Cortex of kidney (tissue), 1 donor: ENCODE measurements at places on chromosomes 2 and 18.

- no peak for DNase-seq
Observed at GRCh38 chr2:185796758-185797157, 58.2 kb downstream of the FSIP2 start.

DNA sequence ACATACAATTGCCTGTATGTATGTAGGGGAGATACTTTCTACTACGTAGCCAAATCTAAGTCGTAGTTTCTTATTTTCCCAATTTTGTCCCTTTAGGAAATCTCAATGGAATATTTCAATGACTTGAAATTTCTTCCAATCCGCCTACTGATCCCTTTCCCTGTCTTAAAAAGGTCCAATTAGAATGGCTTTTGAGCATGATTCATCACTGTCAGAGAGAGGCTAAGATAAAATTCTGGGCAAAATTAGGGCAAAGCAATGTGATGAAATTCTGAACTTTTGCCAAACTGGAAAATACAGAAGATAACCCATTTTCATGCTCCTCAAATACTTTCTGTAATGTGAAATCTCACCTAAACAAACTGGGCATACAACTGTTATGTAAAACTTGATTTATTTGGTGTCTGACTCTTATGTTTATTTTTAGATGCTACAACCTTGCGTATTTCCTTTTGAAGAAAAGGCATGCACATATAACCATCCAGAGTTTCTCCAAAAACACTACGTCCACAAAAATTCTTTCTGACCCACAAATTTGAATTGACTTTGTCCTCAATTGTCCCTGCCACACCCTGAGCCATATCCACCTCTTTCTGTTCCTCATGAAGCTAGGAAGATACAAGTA lies 147.1 kb downstream of the IKZF2 start:
- DNase-seq, result no peak

DNA sequence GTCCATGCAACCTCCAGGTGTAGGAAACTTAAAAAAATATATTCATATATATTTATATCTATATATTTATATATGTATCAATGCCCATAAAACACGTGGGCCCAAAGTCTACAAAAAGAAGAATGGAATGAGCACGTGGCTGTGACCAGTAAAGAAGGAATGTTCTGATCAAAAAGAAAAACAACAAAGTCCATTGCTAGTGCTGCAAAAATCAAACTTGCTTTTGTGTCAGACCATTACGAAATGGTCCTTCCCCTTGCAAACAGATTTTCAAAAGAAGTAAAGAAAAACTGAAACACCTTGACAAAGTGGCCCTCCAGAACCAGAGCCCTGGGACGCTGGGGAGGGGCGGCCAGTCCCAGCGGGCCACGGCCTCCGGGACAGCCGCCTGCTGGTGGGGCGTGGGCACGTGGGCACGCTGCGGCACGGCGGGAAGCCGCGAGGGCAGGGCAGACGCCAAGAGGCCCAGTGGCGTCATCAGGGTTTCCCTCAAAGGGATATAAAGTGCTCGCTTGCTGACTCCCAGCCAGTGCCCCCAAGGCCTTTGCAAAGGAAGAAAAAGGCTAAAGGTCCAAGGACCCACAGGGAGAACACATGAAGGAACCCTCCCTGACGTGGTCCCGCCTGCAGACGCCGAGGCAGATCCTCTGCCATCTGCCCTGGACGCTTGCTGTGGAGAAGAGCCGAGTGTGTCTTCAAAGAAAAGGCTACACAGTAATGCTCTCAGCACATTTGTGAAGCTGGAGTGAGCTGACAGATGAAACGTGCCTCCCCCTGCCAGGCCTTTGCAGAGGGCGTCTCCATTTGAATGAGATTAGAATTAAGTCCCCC lies 201.8 kb downstream of the TWIST2 start:
- no peak for DNase-seq

- no peak for DNase-seq
Observed at GRCh38 chr2:23669413-23670244, 257.3 kb downstream of the ATAD2B start.

DNA sequence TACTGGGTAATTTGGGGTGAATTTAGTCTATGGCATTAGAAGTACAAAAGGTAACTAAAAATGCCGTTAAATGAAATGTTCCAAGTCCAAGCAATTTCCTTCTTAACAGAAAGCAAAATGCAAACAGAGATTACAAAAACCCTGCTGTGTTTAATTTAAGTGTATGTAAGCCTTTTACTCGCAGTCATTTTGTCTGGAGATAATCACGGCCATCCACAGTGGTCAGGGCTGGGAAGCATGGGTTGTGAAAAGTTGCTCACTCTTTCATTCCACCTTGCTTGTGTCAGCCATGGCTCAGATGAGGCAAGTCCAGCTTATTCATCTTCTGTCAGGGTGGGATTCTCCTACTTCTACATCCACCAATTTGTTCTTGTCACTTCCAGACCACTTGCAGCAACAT lies 983.6 kb upstream of the ZEB2 start:
- DNase-seq, result no peak

DNA sequence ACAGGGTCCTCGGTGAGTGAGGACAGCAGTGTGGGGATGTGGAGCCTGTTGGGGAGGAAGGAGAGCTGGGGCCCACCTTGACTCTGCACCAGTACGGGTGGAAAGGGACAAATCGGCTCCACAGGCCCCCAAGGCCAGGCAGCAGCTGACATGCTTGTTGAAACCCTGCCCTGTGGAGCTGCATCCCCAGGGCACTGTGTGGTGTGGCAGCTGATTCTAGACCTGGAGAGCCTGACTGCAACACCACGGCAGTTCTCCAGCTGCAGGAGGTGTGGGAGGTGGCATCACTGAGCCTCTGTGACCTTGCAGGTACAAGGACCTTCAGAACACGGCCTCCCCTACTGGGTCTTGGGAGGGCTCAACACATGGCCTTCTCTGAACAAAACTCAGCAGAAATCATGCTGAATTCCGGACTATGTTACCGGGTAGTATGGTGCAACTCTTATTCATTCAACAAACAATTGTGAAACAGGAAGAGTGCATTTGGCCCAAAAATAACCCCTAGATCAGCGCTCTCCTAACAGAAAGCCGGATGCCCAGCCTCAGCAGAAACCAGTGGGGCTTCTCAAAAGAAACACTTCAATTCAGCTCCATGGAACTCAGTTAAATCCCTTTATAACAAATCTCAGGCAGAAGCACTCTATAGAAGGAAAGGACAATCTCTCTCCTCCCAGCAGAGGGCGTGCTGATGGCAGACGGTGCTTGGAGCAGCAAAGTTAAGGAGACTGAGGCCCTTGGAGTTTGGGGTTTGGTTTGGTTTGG lies 104.4 kb upstream of the SALL3 start:
- no peak for DNase-seq

GRCh38 chr2:4134551-4135550 lies 431.5 kb downstream of the DCDC2C start:
- DNase-seq, result no peak

DNA sequence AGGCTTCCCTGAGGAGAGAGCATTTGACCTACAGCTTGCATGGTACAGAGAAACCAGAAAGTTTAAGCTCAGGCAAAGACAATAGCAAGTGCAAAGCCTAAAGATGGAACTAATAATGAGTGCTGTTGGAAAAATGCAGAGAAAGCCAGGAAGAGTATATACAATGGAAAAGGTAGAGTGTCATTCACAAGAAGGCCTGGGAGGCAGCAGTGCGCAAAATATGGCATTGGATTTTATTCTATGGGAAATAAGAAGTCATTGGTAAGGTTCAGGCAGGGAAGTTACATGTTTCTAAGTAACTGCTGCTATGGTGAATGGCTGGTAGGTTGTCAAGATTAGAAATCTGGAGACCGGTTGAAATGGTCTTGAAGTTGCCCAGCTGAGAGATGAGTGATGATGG lies 2167.3 kb upstream of the CELF4 start:
- DNase-seq, result no peak

DNA sequence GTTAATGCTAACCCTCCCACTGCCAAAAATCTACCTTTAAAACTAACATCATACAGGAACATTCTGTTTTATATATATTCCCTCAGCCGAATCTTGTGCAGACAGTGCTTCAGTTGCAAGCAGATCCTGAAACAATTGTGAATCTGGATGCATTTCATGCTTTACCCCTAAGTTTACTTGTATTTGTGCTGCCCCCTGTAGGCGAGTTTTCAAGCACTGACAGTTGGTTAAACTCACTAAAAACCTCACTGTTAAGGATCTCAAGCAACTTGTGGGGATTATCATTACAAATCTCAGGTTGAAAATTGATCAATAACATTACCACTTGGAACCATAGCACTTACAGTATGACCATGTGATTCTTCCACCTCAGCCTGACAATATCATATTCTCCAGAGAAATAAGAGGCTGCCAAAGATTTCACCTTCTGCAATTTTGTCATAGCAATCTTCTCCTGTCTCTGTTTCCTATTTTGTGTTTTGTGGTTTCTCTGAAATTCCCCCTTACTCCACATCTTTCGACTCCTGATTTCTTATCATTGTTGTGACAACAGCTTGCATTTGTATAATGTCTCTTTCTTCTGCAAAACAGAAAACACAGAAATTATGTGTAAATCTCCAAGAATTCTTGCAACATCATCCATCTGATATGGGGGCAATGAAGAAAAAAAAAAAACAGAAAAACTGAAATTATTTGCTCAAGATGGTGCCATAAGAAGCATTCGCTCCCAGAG lies 354.6 kb upstream of the SETBP1 start:
- DNase-seq, result no peak

GRCh38 chr2:144331674-144332355 lies 188.1 kb downstream of the ZEB2 start:
- no peak for DNase-seq

DNA sequence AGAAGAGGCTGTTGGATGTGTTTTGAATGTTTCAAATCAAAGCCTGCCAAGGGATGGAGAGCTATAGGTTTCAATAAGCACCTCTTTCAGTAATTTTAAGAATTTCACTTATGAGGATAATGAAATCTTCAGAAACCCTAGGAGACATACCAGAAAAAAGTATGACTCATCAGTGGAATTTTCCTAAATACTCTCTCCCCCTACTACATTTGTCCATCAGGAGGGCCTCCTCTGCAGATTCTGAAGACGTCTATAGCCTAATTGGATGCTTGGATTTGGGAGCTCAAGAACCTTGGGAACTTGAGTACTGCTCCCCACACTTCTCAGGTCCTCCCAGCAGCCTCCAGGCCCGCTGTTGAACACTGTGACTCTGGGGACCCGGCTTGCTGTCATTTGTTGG lies 374.3 kb downstream of the SLC4A3 start:
- no peak for DNase-seq

DNA sequence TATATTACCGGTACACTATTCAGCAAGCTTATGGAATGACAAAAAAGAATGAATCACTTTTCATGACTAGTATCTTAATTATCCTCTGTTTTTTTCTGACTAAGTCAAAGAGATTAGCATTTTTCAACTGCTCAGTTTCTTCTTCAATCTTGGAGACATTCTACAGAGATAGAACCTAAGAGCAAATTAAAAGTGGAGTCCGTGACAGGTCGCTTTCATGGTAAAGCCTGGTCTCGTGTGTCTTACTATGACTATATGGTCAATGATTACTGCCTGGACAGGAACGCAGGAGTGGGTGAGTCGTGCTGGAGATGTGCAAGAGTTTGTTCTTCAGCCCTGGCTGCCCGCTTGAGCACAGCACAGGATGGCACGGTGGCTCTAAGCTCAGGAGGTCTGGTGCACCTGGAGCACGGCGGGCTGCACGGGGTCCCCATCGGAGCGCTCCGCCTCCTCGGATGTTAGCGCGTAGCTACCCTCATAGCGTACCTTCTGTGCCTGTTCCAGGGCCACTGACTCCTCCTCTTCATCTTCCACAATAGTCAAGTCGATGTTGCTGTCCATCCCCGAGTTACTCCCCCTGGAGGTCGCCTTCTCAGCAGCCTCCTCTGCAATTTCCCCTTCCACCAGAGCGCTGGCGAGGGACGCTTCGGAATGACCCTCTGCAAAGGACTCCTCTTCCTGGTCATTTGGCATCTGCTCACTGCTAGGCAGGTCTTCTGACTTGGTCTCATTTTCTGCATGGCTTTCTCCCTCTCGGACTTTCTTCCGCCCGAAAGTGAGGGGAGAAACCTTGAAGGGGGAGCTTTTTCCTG lies 11.1 kb downstream of the CAVIN2 start:
- DNase-seq, result no peak

DNA sequence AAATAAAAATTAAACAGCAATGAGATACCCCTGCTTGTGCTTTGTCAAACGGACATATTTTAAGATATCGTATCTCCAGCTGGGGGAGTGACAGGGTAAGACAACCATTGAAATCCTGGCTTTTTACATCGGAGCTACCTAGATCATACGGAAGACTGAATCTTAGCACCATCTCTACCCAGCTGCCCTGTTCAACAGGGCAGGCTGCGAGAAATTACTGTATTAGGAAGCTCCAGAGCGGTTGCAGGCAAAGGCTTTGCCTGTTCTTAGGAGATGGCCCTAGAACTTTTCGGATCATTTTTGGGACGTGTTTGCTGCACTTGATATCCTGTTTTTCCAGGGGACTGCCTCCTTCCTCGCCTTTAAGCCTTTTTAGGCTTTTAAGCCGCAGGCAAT lies 2.0 kb upstream of the PRKCE start:
- DNase-seq, result no peak

- DNase-seq, result no peak
Observed at GRCh38 chr18:60446821-60447220, 74.2 kb upstream of the MC4R start.

DNA sequence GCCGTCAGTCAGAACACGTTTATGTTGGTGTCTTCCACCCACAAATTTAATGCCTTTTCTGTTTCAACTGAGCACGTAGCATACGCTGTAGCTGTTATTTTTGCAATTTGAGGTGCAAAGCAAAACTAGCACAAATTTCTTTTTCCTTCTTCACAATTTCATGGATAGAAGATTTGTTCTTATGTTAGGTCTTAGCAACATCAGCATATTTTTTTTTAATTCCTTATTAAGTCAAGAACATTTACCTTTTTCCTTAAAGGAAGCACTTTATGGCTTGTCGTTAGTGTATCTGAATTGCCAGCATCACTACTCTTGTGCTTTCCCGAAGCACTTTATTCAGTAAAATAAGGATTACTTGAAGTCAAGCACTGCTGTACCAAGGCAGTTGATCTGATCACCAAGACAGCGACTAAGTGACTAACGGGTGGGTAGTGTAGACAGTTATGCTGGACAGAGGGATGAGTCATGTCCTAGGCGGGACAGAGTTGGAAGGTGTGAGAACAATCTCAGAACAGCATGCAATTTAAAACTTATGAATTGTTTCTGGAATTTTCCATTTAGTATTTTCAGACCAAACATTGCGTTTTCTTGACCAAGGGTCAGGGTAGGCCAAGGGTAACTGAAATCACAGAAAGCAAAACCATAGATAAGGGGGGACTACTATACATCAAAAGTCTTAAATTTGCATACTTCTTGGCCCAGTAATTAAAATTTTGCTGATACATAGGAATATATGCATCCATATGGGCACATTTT lies 13.3 kb downstream of the BABAM2 start:
- DNase-seq, result no peak

GRCh38 chr2:156695020-156695419 lies 258.8 kb downstream of the GPD2 start:
- no peak for DNase-seq

GRCh38 chr2:240451791-240452461 lies 16.5 kb downstream of the GPC1 start:
- no peak for DNase-seq

- DNase-seq, result no peak
Observed at GRCh38 chr2:179661986-179662385, 199.4 kb downstream of the ZNF385B start.
